ENCODE measurements at places on chromosomes 6 and 20. TPM values are rescaled to one million over a fixed set of nuclear protein-coding genes. Genes with fewer than 3 reads are reported as not detected.

DLK2 gene
- total RNA-seq, result not detected

SLC35F1 gene
- total RNA-seq, result not detected

MYB gene
- total RNA-seq, result not detected

TSHZ2 gene
- total RNA-seq, result 0.23 TPM

BCL2L1 gene
- total RNA-seq, result 254 TPM

CGAS gene
- total RNA-seq, result 21.9 TPM

DBNDD2 gene
- 21.5 TPM for total RNA-seq

OR11A1 gene
- not detected for total RNA-seq

TINAG gene
- total RNA-seq, result 114 TPM

TBXT gene
- total RNA-seq, result not detected

DNAH8 gene
- not detected for total RNA-seq

TCF15 gene
- total RNA-seq, result not detected

STX11 gene
- total RNA-seq, result not detected

MATN4 gene
- 0.10 TPM for total RNA-seq

LRRC73 gene
- 0.29 TPM for total RNA-seq

PROKR2 gene
- not detected for total RNA-seq

CST4 gene
- total RNA-seq, result 16.1 TPM

TMEM14B gene
- 336 TPM for total RNA-seq
